ENCODE measurements at places on chromosomes 2 and 18. TPM values are rescaled to one million over a fixed set of nuclear protein-coding genes. Genes with fewer than 3 reads are reported as not detected.

DNA sequence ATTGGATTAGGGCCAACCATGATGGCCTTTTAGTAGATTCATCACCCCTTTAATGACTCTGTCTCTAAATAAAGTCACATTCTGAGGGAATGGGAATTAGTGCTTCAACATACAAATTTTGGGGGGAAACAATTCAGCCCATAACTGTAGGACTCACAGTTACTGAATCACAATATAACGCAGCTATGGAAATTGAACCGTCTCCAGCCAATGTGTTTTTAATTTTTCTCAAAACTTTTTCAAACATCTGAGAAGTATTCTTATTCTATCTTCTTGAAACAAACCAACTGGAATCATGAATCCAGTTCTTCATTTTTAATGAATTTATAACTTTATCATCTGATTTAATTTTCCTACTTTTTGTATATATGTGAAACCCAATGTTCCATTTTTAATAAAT is 373.1 kb upstream of the SYT4 start:
- DNase-seq = no peak

Gene DHX57
- total RNA-seq = 17.5 TPM

Gene ACMSD
- total RNA-seq = not detected

- DNase-seq = no peak
Measured at GRCh38 chr18:22182884-22183697, 13.7 kb downstream of the GATA6 start.

DNA sequence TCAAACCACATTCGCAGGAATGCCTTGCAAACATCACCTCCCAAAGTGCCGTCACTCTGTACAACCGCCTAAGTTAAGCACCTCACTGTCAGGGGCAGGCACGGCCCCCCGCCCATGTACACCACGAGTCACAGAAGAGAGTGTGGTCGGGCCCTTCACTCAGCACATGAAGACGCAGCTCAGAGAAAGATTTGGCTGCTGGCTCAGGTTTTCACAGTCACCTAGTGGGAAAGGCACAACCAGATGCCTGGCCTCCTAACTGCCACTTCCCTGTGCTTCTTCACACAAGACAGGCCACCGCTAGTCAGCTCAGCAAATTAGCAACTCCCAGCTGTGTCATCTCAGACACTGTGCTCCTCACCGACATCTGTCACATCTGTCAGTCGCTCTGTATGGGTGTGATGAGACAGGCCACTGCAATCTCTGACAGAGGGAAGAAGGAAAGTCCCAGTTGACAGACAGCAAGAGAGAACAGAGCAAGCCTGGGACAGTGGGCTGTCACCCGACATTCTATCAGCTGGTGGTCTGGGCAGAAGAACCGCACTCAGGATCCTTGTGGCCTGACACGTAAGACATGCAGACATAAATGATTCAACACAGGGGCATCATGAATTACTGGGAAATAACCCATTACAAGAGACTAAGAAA is 60.8 kb downstream of the CRACDL start:
- no peak for DNase-seq

GRCh38 chr2:152468899-152469692 is 134.1 kb downstream of the FMNL2 start:
- no peak for DNase-seq

Gene TXNDC9
- total RNA-seq = 63.1 TPM

- DNase-seq = no peak
Measured at GRCh38 chr2:240928476-240929363, 22.6 kb downstream of the CROCC2 start.

DNA sequence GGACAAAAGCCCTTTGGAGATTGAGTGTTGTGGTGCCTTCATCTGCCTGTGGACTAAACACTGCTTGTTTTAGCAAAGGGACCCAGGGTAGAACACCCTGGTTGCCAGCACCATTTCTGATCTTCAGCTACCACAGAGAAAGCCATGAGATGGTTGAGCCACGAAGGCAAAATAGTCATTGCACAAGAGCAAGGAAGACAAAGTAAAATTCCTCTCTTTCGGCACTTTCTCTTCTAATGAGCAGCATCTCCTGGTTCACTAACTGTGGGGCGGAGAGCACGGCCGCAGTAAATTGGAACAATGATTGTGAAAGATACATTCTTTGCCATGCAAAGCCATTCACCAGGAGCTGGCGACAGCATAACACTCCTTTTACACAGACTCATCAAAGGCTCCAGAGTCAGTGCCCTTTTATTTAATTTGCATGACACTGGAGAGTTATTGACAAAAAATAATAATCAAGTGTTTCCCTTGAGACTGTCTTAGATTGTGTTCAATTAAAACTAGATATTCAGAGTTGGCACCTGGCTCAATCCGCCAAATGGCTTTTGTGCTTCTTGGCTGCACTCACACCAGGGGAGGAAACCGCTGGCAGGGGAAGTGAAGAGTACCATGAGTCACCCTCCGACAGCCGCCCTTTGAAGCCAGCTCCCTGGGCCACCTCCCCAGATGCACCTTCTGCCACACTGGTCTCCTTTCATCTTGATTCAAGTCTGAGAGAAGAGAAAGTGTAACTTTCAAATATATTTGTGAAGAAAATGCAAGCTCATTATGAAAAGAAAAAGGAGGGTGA is 100.5 kb upstream of the MEIS1 start:
- no peak for DNase-seq

DNA sequence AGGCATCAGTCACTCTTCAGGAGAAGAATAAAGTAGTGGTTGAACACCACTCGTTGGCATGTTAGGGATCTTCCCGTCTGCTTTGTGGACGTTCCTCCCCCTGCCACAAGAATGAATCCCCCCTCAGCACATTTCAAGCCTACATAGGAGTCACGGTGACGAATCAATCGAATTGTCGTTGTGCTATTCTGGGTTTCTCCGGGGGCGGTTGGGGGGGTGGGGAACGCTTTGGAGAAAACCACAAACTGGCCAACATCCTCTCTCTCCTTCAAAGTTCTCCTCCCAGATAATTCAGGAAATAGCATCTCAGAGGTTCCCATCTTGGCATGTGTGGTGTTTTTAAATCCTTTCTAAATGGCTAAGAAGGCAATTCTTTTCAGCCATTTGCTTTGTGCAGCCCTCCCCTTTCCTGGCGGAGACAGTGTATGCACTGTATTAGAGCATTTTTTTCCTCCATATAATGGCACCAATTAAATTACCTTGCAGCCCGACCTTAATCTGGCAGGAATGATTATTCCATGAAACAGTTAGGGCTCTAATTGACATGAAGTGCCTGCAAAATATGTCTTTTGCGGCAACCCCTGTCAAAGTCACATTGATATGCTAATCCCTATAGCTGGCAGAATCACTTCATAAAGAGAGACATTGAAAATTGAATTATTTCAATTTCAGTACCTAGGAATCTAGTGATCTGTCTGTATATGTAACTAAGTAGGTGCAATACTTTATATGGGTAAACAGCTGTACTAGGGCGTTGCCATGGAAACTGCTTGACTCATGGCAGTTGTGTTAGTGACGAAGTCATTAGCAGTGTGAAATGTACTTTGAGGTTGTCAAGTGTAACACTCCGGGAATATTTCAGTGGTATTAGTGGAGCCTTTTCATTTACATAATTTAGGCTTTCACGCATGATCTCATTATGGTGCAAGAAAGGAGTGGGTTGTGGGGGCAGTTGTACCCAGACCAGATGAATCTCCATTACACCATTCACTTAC is 323.4 kb upstream of the SLC14A2 start:
- DNase-seq = no peak

- no peak for DNase-seq
Measured at GRCh38 chr18:31990823-31991222, 27.8 kb upstream of the RNF125 start.

- DNase-seq = no peak
Measured at GRCh38 chr2:112658301-112658700, 12.6 kb downstream of the SLC20A1 start.

- DNase-seq = no peak
Measured at GRCh38 chr2:45273412-45274249, 264.4 kb upstream of the SIX2 start.

GRCh38 chr2:240556553-240557100 is 1.2 kb downstream of the ANKMY1 start:
- peak; percentile 39 for DNase-seq

Gene UPP2
- total RNA-seq = not detected

GRCh38 chr2:113720167-113720566 is 36.3 kb downstream of the SLC35F5 start:
- peak; percentile 11 for DNase-seq

Gene AKAIN1
- not detected for total RNA-seq

DNA sequence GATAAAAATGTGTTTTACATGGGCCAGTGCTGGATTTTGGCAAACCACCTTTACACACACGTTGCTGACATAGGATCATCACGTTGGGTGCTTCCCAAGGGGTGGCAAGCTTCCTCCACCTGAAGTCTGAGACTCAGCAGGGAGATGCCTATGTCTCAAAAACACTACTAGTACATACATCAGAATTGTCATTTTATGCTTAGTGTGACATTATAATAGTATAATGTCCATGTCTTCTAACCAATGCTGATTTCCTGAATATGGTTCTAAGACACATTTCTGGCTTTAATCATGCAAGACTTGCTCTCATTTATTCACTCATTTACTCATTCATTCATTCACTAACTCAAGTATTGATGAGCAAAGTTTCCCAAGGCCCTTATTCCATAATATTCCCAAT is 322.3 kb downstream of the LNPK start:
- DNase-seq = no peak
